EH (cell line): ENCODE measurements at places on chromosomes 1 and 21.
A peak's percentile ranks its signal among the peaks of the same experiment; 100 is the strongest.

DNA sequence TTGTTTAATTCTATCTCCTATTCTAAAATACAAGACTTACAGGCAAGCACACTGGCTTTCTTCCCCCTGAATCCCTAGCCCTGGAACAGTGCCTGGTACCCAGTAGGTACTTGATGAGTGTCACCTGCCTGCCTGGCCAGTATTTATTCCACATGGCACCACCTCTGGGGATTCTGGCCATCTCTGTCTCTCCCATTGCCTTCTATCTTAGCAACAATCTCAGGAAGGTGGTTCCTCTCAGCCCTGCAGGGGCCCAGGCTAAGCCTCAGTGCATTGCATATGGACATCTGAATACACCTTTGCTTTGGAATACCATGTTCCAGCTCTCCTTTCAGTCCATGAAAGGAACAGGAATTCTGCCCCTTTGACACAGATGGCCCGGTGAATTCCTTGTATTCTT lies 81.0 kb downstream of the HIVEP3 start:
- no peak for DNase-seq

- DNase-seq = no peak
Observed at GRCh38 chr1:6660415-6661049, 35.9 kb downstream of the THAP3 start.

DNA sequence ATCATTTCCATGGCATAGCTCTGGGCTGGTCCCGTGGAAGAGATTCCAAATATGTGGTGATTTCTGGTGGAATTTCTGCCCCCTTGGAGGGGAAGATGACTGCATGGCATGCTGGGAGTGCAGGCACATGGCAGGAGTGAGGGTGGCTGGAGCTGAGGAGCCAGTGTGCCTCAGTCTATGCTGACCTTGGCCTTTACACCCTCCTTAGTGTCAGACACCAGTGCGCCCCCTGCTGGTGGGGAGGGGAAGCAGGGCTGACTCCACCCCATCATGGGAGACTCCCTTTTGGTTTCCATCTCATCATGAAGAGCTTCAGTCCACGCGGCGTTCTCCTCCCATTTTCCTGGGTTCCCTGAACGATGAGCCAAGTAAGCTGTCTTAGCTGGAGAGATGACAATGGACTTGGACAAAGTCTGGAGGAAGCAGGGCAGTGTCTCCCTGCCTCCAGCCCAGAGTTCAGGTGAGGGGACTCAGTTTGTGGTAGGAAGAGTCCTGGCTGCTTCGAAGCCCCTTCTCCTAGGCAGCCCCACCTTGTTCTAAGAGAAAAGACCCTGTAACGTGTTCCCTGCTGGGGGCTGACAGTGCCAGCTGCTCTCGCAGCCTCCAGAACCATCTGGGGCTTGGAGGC lies 10.3 kb downstream of the ALX3 start:
- peak; percentile 36 for DNase-seq

DNA sequence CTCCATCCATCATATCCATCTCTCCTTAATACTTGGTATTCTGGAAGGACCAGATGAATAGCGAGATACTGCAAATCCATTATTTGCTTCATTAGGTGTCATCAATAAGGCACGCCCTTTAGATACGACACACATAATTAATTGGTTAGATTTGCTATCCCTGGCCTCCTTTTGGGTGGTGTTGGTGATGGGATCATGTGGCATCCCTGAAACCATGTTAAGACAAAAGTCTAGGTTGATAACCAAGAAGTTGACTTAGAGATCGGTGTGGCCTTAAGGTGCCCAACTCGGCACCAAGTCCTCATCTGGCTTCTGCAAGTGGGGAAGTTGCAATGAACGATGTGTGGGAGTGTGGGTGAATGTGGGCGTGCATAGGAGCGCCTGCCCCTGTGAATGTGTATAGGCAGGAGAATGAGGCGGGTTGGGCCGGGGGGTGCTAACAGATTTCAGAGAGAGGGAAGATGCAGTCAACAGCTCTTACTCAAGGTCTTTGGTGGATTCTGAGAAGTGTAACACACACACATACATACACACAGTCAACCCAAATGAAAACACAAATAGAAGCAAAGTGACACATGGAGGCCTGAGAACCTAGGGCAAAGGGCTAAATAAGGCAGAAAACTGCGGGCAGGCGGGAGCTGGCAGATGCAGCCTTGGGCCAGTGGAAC lies 415.7 kb upstream of the ESRRG start:
- DNase-seq = no peak

- DNase-seq = peak; percentile 54
Observed at GRCh38 chr1:109025694-109026093, 16.2 kb downstream of the WDR47 start.

GRCh38 chr21:36841866-36842265 lies 124.6 kb downstream of the HLCS start:
- DNase-seq = peak; percentile 72

- no peak for DNase-seq
Observed at GRCh38 chr21:42264245-42265195, 45.6 kb downstream of the ABCG1 start.

DNA sequence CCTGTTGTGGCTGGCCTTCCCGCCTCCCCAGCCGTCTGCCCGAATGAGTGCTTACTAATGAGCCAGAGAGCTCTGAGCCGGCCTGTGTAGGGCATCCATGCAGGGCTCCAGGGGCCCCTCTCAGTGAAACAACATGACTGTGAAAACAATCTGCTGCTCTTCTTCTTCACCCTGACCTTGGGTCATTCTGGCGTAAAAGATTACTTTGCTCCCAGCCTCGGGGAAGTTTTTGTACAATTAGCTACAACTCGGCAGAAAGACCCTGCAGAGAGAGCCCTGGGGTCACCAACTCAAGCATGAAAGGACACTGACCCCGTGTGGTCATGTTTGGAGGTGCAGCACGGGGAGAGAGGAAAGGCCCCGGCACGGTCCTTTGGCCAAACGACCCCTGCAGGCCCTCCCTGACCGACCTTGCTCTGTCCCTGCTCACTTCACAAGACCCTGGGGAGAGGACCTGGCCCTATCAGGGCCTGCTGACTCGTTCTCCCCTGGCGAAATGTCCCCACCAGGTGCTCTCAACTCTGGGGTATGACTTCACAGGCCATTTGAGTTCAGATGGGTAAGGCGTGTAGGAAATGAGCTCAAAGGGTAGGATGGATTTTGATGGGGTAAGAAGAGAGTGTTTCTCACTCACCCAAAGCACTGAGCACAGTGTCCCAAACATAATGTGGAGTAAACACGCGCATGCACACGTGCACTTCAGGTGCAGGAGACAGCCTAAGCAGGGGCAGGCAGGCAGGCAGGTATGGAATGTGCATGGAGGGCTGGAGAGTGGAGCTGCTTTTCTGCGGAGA lies 22.9 kb upstream of the FAM20B start:
- DNase-seq = peak; percentile 69

GRCh38 chr1:50502147-50502546 lies 78.9 kb upstream of the DMRTA2 start:
- DNase-seq = no peak

- no peak for DNase-seq
Observed at GRCh38 chr1:193525411-193525810, 339.0 kb upstream of the B3GALT2 start.

GRCh38 chr1:92902406-92902744 lies 58.9 kb downstream of the DIPK1A start:
- DNase-seq = no peak

GRCh38 chr1:108551137-108551862 lies 8.6 kb upstream of the EEIG2 start:
- DNase-seq = no peak

GRCh38 chr1:208085655-208086515 lies 158.3 kb downstream of the PLXNA2 start:
- DNase-seq = peak; percentile 53

DNA sequence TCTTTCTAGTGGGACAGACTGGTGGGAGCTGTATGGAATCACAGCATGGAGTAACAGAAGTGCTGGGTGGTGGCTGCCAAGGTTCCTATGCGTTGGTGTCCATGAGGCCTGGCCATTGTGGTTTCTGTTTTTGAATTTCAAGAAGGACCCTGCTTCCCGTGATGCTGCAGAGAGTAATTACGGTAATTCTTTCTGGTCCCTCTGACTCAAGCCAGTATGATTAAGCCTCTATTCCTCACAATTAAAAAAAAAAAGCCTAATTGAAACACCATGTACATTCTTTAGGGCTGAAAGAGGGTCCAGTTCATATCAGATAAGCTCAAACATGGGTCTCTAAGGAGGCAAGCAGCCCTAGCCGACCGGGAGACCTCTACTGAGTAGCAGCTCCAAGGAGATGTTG lies 10.5 kb upstream of the C1orf21 start:
- peak; percentile 38 for DNase-seq

DNA sequence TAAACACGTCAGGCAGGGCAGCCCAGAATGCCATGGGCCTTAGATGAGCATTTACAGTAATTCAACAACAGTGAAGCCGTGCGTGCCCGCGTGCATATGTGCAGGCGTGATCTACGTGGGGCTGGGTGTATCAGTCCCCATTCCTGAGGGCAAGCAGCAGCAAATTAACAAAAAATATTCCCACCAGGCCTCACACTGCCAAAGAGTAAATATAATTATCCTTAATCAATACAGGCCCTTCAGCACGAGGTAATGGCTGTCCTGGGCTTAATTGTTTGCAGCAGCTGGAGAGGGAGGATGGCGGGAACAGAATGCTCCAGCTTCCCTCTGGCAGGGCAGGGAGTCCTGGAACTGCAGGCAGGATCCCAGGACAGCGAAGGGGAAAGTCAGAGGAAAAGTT lies 91.8 kb downstream of the DDX20 start:
- no peak for DNase-seq

GRCh38 chr1:241611736-241612135 lies 28.4 kb downstream of the CHML start:
- DNase-seq = no peak

GRCh38 chr1:2189459-2190425 lies 4.8 kb downstream of the FAAP20 start:
- peak; percentile 97 for DNase-seq

DNA sequence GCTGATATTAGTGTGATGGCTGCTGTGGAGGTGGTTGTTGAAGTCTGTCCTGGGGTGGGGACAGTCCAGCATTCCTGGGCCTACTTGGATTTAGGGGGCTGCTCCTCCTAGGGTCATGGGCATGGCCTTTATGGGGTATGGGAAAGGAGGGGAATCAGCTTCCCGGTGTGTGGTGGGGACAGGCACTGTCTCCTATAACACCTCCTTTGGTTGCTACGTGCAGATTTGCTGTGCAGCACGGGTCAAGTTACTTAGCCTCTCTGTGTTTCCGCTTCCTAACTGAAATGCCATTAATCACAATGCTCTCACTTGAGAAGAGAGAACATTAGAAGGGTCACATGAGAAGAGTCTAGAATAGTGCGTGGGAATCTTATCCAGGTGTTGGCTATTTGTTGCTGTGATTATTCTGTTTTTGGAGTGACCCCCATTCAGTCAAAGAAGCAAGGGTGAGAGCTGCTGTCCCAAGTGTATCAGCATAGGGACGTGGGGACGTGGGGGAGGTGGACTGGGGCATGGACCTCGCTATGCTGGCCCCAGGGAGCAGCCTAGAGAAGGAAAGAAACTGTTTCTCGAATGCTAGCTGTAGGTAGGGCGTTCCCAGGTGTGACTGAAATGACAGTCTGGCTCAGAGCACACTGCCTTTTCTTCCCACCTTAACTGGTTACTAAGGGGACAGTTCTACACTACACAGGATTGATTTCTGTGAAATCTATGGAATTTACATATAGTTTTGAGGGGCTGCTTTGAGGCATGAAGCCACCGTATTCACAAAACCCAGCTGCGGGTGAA lies 19.9 kb downstream of the SOX13 start:
- no peak for DNase-seq

DNA sequence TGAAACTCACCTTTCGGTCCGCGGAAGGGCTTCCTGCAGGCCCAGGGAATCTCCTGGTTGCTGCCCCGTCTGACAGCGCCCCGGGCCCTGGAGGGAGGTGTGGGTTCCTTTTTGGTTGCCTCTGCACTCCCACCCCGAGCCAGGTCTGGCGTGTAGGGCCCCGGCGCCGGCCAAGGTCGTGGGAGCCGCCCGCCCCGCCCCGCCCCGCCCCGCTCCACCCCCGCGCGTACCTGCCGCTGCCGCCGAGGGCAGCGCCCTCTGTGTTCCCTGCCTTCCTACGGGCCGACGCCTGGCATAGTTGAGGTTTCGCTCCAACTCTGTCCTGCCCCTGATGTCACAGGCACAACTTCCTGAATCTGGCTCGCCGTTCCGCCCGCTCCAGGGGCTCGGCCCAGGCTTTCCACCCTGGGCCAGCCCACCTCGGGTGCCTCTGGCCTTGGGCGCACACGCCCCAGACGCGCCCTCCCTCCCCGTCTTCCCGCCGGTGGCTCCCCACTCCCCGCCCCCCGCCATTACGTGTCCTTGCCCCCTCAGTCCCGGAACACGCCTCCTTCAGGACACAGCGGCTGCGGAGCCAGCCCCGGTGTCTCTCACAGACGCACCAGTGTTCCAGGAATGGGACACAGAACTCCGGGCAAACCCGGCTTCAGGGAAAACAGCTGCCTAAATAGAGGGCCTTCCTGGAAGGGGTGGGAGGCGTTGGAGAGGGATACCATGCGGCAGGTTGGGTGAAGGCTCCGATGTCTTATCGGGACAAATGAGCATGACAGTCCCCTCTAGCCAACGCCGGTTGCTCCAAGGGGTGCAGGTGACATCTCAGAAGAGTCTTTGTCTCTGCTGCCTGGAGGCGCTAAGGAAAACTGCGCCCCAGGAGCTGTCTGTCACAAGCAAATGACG lies at the start of gene KIAA0040:
Gene KIAA0040 (minus strand): TSS at position 147 of the 897 bp plus-strand sequence. CDS start 31,763 bp downstream, outside the sequence.
- peak; percentile 73 for DNase-seq
